ENCODE measurements at places on chromosomes 6 and 20.

DNA sequence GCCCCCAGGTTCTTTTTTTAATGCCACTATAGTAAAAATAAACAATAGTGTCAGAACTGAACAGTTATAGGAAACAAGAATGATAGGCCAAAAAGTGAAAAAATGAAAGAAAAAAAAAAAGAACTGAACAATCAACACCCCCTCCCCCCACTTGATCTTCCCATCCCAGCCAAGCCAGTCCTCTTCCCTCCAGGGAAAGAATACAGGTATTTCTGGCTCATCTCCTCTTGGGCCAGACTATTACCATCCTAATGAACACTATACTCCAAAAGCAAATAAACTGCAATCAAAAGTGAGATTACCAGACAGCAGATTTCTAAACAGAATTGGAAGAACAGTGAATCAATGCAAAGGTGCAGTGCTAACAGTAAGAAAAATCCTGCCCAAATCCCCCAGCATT lies 21.3 kb upstream of the C20orf203 start:
- DNase-seq, result no peak

GRCh38 chr6:32406197-32406596 lies 784 bp downstream of the BTNL2 start:
- DNase-seq, result no peak

- no peak for DNase-seq
Observed at GRCh38 chr20:36613974-36614373, 8.4 kb downstream of the RAB5IF start.

DNA sequence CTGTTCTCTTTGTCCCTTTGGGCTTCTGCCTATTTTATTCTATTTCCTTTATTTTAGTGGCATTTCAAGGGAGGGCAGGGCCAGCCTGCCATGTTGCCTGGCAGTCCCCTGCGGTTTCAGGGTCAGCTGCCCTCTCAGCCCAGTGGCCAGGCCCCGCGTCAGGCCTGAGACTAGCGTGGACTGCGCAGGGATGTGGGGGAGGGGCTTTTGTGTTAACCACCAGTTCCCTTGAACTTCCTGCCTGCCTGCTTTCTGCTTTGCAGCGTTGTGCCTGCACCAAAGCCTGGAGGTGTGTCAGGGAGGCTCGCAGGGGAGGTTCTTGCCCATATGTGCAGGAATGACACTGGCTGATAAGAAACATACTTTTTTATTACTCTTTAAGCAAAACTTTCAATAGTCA lies 157.6 kb downstream of the SLC35B3 start:
- DNase-seq, result no peak

DNA sequence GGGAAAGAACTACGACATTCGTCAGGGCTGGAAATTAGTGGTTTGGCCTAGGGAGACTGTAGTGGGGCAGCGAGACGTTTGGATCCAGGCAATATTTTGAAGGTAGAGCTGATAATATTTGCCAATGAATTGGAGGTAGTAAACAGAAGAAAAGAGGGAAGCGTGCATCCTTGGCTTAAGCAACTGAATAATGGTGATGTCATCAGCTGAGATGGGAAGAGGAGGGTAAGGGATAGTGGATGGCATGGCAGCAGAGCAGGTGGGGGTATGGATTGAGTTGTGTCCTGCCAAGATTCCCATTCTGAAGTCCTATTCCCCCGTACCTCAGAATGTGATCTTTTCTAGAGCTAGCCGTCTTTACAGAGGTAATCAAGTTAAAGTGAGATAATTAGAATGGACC lies 119.2 kb downstream of the PDE7B start:
- no peak for DNase-seq

DNA sequence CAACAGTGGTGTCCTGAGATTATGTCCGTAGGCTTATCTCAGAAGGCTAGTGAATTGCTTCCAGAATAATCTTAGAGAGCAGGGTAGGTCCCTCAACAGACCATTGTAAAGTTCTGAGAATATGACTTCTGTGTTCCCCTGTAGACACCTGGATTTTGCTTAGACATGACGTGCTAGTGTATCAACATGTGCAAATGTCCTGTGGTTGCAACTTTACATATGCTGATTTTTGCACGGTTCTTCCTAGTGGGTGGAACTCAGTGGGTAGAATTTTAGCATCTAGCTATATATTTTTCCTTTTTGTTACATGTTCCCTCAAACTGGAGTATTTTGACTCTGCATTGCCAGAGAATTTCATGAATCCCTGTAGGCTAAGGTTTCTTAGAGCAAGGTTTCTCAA lies 459.2 kb downstream of the RNF144B start:
- no peak for DNase-seq

GRCh38 chr6:140039364-140039763 lies 664.9 kb upstream of the CITED2 start:
- no peak for DNase-seq

DNA sequence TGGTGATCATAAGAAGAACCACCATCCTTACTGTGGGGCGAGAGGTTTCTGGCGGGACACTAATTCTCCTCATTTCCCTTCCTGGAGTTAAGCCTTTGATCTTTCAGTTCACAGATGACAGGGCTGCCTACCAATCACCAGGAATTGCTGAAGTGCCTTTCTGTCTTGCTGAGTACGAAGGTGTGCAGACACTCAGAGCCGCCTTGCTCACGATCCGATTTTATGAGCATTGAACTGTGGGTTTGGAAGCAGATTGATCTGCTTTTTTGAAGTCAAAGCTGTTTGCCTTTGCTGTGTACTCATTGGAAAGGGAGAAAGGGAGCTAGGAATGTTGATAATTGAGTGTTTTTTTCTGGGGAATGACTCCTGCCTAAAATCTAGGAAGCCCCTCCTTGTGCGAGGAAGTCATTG lies 129.1 kb upstream of the SALL4 start:
- DNase-seq, result no peak

DNA sequence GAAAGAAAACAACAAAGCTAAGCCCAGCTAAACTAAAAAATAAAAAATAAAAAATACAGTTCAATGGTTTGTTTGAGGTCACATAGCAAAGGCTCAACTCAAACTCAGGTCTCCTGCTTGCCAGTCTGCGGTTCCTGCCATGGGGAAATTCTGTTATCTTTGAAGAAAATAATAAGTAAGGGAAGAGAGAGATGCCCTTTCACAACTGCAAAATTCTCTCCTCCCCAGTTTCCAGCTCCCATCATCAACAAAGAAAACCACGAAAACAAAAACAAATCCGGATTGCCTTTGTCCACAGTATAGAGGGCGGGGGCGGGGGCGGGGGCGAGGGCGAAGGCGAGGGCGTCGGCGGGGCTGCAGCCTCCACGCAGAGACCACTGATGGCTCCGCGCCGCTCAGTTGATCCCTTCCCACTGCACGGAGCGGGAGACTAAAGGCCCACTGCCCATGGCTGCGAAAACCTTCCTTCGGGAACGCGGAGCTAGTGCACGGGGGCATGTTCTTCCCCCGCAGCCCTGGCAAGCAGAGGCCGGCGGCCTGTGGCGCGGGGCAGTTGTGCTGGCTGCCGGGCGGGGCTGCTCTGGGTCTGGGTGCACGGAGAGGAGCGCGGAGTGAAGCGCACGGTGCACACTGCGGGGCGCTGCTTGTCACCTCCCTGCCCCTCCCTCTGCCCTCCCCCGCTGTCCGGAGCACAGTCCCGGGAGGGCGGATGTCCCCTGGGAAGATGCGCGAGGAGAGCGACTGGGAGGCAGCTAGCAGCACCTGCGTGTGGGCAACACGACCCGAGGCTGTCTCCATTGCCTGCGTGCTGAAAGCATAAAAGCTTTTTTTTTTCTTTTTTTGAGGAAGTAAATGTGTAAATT lies 54.1 kb upstream of the TPD52L1 start:
- peak; percentile 72 for DNase-seq

GRCh38 chr20:43681991-43682410 lies 15.1 kb downstream of the MYBL2 start:
- no peak for DNase-seq

DNA sequence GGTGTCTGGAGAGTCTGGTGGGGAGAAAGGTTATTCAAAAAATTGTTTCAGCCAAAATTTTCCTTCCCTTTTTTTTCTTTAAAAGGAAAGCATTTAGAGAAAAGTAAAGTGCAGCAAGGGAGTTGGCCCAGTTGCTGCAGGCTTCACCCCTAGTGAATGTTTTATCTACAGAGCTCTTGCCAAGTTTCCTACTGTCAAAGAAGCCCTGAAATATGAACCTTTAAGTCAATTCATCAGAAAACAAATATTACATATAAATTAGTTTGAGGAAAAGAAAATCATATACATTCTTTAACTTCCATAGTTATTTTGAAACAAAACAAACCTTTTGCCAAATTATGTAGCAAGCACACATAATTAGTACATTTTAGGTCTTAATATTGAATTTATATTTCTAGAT lies 25.0 kb upstream of the HMGCLL1 start:
- no peak for DNase-seq

- no peak for DNase-seq
Observed at GRCh38 chr6:163339466-163339865, 75.1 kb upstream of the QKI start.

- peak; percentile 33 for DNase-seq
Observed at GRCh38 chr6:117906507-117906957, 532 bp upstream of the SLC35F1 start.

DNA sequence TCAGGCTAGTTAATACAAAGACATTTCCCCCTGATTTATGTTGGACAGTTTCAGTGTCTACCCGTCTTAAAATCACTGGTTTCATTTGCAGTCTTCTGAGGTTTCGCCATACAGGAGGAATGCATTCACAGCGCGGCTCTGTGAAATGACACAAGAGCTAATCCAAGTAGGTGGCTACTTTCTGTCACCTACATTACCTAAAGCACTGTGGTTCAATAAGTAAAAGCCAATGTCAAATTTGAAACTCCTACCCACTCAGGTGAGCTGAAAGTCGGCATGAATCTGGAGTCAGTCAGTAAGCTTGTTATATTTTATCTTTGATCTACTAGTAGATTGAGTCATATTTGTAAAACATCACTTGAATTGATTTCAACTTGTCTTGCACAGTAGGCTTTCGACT lies 370.8 kb downstream of the LAMA2 start:
- no peak for DNase-seq

DNA sequence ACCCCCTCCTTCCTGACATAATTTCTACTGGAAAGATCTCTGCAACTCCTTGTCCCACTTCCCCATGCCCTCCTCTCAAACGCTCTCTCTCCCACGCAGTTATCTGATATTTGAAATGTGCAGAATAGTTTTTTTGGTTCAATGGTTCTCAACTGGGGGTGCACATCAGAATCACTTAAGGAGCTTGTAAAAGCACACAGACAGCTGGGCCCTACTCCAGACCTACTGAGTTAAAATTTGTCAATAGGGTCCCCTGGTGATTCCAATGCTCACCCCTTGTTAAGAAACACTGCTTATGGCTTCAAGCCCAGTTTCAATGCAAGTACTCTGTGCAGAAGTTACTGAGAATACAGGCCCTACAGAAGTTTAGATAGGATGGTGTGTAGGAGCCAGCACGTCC lies 45.2 kb upstream of the KCNK16 start:
- DNase-seq, result no peak

DNA sequence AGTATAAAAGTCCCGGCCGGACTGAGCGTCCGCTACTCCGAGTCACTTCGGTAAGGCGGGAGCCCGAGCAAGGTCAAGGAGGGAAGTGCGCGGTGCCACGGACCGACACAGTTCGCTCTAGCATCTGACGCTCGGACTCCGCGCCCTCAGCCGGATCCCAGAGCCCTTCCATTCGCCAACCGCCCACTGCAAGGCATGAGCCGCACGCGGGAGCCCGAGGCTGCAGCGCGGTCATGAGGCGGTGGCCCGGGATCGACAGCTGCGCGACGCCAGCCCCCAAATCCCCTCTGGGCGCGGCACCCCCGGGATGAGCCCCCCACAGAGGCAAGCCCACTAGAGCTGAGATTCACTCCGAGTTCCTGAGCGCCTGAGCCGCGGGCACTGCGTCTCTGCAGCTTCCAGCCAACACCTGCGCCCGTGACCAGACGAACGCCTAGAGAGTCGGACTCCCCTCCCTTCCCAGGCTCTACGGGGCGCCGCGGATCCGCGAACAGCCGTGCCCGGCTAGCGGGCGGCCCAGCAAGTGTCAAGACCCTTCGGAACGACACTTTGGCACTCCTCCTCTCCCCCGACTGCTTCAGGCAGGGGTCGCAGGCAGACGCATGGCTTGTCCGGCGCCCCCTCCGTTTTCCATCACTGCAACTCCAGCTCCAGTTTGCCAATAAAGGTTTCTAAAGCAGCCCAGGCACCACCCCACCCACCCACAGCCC lies 725 bp upstream of the ISM1 start:
- DNase-seq, result peak; percentile 50

- DNase-seq, result no peak
Observed at GRCh38 chr6:108875161-108875555, 26.9 kb downstream of the ARMC2 start.

GRCh38 chr6:123897965-123898364 lies 94.3 kb downstream of the NKAIN2 start:
- no peak for DNase-seq

- DNase-seq, result peak; percentile 73
Observed at GRCh38 chr6:166106076-166106686, 61.5 kb downstream of the TBXT start.

GRCh38 chr6:109447878-109448555 lies 7.5 kb downstream of the SMPD2 start:
- no peak for DNase-seq

DNA sequence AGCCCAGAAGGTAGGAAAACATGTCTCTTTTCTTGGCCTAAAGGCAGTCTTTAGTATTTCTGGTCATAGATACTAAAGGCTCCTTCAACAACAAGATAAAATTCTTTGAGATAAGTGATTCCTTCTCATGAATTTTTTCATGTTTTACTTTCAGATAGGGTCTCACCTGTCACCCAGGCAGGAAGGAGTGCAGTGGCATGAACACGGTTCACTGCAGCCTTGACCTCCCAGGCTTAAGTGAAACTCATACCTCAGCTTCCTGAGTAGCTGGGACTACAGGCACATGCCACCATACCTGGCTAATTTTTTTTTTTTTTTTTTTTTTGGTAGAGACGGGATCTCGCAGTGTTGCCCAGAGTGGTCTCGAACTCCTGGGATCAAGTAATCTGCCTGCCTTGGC lies 9.1 kb downstream of the PNLDC1 start:
- no peak for DNase-seq

DNA sequence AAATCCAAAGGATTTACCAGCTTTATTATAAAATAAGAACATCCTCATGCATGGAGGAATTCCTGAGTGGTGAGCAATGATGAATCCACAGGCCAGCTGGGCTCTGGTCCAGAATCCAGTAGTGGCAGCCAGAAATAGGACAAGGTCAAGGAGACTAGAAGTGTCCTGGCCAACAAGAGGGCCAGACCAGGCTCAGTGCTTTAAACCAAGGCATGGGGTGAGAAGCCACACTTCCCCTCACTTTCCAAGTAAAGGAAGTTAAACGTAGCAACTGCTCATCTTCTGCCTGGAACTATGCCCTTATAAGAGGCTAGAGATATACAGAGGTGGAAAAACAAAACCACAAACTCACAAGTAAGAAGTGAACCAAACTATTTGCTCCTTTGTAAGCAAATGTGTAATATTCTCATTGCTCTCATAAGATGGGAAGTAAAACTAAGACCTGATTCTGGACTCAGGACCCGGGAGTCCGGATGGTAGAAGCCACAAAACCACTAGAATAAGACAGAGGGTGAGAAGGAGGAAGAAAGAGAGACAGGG lies 253.2 kb downstream of the UST start:
- no peak for DNase-seq

Measured in HEK293T (cell line).